ENCODE measurements at places on chromosomes 13 and 19.

GRCh38 chr19:4653793-4654436 is 14.6 kb downstream of the TNFAIP8L1 start:
- no peak for DNase-seq

DNA sequence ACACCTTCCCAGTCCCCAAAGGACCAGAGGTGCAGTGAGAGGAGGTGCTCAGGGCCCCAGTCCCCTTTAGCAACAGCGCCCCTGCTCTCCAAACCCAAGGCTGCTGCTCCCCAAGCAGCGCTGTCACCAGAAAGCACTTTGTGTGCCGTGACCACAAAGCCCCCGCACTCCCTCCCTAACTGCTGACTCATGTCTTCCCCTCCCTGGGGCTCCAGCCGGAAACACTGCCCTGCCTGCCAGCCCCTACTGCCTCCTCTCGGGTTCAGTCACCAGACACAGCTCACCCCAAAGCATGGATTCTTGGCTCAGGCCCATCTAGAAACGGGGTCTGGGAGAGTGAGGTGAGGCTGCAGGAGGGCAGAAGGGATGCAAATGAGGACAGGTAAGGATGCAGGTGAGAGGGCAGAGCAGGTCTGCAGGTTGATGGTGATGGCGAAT is 4.9 kb upstream of the TNFSF14 start:
- peak; percentile 85 for DNase-seq

DNA sequence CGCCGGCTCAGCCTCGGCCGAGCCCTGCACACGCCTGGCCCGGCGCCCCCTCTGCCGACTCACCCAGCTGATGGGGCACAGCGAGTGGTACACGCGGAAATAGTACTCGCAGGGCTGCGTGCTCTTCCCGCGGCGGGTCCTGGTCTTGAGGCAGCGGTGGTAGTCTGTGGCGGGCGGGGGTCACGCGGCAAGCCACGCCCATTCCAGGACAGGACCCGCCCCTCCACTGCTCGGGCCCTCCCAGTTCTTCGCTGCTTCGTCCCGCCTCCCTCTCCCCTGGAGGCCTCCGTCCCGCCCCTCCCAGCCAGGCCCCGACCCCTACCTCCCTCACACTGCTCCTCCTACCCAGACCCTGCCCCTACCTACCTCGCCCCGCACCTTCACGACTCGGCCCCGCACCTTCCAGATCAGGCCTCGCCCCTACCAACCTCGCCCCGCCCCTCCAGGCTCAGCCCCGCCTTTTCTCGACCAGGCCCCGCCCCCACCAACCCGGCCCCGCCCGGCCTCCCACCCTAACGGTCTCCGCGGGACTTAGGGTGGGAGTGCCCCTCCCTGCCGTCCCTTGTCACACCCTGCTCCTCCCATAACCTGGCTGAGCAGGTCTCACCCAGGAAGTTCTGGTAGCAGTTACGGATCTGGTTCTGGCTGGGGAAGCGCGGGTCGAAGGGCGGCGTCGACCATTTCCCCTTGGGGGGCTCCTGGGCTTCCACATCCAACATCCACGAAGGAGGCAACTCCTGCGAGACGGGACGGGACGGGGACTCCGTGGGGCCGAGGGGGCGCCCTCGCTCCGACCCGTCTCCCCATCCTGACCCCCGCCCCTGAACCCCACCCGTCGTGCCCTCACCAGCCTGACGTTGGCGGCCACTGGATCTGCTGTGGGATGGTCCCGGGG is 469 bp downstream of the COX6B2 start:
- peak; percentile 77 for DNase-seq

- no peak for DNase-seq
These were observed 49.8 kb downstream of the KATNAL1 start for GRCh38 chr13:30257468-30258099.

- DNase-seq: no peak
These were observed 73.5 kb upstream of the IRS2 start for GRCh38 chr13:109859898-109860297.

DNA sequence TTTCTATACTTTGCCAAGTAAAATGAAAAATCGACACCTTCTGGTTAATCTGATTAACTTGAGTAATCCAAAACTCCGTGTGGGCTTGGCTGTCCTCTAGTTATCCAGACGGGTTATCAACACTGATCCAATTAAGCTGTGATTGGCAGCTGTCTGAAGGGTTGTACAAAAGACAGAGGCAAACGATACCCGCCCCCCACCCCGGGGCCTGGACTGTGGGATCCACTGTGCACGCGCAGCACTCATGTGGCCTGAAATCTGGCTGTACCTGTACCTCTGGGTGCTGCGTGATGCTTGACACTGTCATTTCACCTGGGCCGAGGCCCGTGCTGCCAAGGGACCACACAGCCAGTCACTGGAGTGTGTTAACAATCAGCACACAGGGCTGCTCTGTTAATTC is 53.5 kb downstream of the COL4A2 start:
- DNase-seq: no peak

DNA sequence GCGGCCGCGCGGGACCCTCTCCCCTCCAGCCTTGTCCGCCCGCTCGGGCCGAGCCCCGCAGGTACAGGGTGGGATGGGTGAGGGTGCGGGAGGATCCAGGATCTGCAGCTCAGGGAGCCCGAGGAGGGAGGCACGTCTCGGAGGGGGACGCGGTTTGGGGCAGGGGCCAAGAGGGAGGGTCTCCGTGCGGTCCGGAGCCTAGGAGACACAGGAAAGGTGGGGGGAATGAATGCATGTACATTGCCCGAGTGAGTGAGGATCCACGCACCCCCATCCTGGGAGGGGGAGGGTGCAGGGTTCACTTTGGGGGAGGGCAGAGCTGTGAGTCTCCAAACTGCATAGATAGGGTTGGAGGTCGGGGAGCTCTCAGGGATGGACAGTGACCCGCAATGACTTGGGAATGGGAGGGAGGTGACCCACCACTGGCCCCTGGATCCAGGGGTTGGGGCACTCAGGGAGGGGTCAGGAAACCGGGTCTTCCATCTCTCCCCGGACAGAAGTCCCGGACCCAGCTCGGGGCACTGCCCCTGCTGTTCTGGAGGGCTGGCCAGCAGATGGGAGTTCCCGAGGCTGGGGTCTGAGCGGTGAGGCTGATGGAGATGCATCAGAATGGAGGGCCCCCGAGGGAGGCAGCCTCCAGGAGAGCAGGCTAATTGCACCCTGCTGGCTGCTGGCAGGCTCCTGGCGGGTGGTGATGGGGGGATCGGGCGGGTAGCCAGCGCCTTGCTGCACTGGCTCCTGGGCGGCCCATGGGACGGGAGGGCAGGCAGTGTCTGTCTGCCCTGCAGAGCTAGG is 547 bp downstream of the KCNN1 start:
- no peak for DNase-seq

- DNase-seq: peak; percentile 68
These were observed 30.1 kb downstream of the WDFY2 start for GRCh38 chr13:51614350-51614786.
